Stimulated activated CD4-positive, alpha-beta T cell treated with anti-CD3 and anti-CD28 coated beads, Interleukin-12 subunit alpha, Interleukin-12 subunit beta, amount 100 ng/mL, for 48 hours (primary cell): ENCODE measurements at places on chromosomes 5 and 9.
A peak's percentile ranks its signal among the peaks of the same experiment; 100 is the strongest.

GRCh38 chr9:5278486-5278885, 26.0 kb downstream of the RLN2 start:
- no peak for DNase-seq

- DNase-seq = no peak
These were observed 71.0 kb downstream of the PGM5 start for GRCh38 chr9:68427216-68427977.

DNA sequence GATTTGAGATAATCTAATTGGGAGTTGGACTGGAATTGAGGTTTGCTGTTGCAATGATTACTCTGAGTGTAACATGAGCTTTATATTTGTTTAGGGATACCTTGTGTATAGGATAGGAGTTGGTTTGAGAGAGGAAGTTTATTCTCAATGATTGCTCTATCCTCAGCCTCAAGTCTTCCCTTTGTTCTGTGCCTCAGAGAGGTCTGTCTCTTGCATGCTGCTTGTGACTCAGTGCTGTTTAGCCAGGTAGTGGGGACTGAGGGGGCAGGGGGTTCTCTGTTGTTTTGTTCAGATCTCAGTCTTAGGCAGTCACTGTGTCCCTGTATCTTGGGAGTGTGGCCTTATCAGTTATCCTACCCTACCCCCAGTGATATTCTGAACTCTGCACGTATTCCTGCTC, 192.1 kb downstream of the SPATA31D1 start:
- no peak for DNase-seq

DNA sequence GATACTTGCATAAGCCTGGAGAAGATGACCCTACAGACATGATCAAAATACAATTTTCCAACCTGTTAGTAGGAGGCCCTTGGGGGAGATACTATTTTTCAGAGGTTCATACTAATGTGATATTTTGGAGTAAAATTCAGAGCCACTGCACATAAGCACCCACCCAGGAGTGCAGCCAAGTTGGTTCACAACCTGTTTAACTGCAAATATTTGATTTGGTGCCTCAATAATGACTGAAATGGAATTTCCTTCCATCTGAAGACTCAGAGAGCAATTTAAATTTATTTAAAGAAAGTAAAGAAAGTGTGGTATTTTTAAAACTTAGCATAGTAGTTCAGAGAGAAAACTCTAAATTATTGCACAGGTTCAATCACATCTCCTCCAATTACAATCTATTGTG, 77.5 kb upstream of the FBN2 start:
- DNase-seq = no peak

GRCh38 chr5:57488215-57488955, 5.8 kb upstream of the ACTBL2 start:
- no peak for DNase-seq

- no peak for DNase-seq
These were observed 21.7 kb downstream of the RXRA start for GRCh38 chr9:134347996-134348395.

- no peak for DNase-seq
These were observed 116.4 kb downstream of the RXRA start for GRCh38 chr9:134442486-134443173.

GRCh38 chr5:132504746-132505145, 14.2 kb upstream of the IRF1 start:
- DNase-seq = no peak

- DNase-seq = peak; percentile 25
These were observed 44.7 kb upstream of the NKD2 start for GRCh38 chr5:963673-964531.

- no peak for DNase-seq
These were observed 36.6 kb downstream of the UHRF2 start for GRCh38 chr9:6449645-6450044.

DNA sequence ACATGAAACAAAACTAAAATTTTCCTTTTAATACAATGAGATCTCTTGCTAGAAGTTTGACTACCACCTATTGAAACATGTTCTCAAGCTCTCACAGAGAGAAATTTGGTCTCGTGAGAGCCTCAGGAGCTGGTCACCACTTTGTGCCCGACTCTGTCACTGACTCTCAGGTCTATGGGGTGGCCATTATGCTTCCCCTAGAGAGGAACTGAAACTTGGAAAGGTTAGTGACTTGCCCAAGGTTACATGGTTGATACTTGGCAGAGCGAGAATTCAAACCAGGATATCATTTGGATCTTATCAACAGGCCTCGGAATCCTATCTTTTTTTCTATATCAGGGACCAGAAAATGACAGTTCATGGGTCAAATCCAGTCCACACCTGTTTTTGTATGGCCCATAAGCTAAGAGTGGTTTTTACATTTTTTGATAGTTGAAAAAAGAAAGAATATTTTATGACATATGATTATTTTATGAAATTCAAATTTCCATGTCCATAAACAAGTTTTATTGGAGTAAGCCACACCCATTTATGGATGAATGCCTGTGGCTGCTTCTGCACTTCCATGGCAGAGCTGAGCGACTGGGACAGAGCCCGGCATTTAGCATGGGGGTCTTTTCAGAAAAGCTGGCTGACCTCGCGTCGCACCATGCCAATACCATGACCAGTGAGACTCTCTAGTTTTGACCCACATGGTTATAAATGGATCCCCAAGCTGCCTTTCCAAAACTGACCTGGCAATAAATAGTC, 44.8 kb upstream of the EQTN start:
- no peak for DNase-seq

GRCh38 chr5:27814983-27815382, 776.6 kb upstream of the CDH9 start:
- no peak for DNase-seq

- peak; percentile 17 for DNase-seq
These were observed 12.8 kb upstream of the MTAP start for GRCh38 chr9:21789541-21790037.

DNA sequence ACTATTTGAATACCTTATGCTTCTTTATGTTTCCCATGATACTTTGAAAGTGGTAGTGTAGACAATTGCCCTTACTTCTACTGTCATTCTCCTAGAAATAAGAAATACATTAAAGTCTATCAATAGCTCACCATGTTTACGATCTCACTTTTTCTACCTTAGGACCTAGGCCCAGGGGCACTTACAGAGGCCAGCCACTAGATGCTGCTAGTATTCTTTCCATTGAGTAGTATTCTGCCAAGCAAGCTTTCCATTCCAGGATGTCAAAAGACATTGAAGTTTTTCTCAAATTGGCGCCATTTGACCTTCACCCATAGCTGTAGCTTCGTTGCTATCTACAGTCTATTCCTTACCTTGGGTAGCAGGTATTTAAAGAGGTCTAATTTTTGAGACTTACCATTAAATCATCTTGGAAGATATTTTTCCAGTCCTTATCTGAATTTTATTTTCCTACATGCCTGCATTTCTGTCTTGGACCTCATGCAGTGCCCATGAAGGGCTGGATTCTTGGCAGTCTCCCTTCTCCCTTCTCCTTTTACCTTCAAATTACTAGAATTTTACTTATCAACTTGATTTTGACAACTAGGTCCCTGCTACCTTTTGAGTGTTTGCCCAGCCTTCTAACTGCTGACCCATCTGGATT, 246.0 kb upstream of the NUDT12 start:
- no peak for DNase-seq

DNA sequence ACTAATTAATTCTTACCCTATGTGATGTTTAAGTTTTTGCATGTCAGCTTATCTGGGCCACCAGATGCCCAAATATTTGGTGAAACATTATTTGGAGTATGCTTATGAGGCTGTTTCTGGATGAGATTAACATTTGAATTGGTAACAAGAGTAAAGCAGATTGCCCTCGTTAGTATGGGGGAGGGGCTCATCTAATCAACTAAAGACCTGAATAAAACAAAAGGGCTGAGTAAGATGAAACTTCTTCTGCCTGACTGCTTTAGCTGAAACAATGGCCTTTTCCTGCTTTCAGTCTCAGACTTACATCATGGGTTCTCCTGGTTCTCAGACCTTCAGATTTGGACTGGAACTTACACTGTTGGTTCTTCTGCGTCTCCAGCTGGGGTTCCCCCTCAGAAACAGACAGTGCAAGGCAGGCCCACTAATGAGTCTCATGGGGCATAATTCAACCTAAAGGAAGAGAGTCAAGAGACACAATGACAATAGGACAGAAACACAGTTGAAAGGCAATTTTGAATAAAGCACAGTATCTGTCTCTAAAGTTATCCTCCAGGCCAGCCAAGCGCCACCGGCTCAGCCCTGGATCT, 288.4 kb downstream of the CAAP1 start:
- DNase-seq = no peak

DNA sequence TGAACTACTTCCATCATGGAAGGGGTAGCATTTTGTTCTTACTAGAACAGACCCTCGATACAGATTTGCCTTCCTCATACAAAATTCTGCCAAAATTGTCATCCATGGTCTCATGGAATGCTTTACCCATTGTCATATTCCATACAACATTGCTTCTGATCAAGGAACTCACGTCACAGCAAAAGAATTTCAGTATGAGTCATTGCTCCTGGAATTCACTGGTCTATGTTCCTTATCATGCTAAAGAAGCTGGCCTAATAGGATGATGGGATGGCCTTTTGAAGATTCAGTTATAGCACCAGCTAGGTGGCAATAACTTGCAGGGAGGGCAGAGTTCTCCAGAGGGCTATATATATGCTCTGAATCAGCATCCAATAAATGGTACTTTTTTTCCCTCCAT, 18.2 kb upstream of the FNIP1 start:
- DNase-seq = no peak

GRCh38 chr5:57549566-57549965, 67.0 kb upstream of the ACTBL2 start:
- DNase-seq = no peak

GRCh38 chr5:102654559-102655349, 100.4 kb upstream of the PAM start:
- DNase-seq = no peak

DNA sequence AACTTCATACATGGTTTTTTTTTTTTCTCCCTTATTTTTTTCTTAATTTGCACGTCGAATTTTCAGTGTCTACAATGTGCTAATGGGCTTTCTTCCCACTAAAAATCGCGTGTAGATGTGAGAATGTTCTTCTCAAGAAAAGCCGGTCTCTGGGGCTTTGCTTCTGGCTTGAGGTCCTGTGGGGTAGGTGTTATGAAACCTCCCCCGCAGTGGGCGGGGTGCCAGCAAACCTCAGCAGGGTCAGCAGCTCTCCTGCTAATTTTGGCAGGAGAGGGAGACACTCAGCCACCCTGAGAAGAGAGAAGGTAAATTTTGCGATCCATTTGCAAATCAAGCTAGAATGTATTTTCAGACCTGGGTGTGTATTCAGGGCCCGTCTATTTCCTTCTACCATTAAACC, 59.9 kb downstream of the NPR3 start:
- no peak for DNase-seq

DNA sequence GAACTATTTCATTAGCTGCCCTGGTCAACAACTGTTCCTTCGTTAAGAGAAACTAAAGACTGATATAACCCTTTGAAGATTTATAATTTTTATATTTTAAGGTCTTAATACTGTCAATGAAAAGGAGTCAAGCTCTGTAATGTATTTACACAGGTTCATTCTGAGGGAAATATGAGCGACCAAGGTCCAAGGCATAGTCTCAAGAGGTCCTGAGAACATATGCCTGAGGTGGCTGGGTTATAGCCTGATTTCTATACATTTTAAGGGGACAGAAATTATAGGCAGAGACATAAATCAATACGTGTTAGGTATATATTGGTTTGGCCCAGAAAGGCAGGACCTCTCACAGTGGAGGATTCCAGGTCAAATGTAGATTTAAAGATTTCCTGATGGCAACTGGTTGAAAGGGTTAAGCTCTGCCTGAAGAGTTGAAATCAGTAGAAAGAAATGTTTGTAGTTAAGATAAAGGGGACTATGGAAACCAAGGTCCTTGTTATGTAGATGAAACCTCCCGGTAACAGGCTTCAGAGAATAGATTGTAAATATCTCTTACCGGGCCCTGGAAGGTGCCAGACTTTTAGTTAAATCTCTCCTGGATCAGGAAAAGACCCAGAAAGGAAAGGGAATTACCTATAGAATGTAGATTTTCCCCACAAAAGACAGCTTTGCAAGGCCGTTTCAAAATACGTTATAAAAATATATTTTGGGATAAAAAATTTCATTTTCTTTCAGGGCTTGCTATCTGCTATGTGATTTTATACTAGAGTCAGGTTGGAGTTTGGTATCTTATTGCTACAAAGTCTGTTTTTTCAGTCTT, 107.3 kb upstream of the PRLR start:
- DNase-seq = no peak

GRCh38 chr5:122713041-122713440, 61.8 kb upstream of the SNX2 start:
- DNase-seq = no peak

- DNase-seq = no peak
These were observed 325.2 kb upstream of the RPS23 start for GRCh38 chr5:82603033-82603987.

DNA sequence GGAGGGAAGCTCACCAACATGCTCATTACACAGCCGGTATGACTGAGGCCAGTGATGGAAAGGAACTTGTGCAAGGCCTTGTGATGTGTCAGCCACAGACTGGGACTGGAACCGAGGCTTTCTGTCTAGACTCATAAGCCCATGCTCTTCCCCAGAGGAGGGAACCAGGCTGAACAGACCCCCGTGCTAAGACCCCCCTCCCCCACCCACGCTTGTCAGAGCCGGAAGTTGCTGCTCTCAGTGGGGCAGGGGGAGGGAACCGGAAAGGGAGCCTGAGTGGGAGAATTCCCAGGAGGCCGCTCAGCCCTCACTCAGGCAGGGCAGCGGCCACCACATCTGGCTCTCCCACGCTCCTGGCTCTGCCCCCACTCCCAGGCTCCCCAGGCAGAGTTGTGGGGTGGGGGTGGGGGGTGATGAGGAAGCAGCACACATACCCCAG, 4.1 kb upstream of the PDGFRB start:
- DNase-seq = no peak

- DNase-seq = no peak
These were observed 233.4 kb downstream of the CHSY3 start for GRCh38 chr5:130137681-130138080.

DNA sequence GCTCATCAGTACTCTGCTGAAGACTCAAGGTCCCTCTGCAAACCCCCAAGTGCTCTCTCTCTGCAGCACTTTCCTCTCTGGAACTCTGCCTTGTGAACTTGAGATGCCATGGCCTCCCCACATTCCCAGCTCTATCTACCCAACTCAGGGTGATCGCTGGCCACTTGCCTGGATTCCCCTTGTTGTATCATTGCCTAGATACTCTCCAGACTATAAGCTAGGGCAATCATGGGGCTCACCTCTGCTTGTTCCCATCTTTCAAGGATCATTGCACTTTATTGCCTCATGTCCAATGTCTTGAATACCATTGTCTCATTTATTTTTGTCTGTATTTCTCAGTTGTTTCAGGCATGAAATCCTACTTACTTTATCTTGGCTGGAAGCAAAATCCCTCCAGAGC, 144.1 kb downstream of the PLPPR1 start:
- DNase-seq = no peak

DNA sequence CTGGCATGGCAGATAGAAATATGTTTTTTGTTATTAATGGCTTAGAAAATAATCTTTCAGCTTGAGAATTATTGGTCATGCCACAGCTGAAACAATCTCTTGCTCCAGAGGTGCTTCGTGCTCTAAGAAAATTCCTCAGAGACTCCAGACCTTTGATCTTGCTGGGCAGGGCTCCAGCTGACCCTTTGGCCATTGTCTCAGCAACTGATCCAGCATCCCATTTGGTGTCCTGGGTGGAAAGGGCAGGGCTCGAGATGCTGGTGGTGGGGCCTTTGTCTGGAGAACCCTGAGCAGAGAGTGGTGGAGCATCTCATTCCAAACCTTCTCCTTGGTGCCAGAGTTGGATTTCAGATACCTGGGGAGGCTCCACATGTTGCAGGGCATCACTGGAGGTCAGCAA, 43.2 kb upstream of the PIK3R1 start:
- DNase-seq = no peak

GRCh38 chr5:59328709-59329296, 564.7 kb downstream of the PDE4D start:
- DNase-seq = no peak

GRCh38 chr5:105812304-105812703, 1858.4 kb downstream of the EFNA5 start:
- DNase-seq = no peak
